ENCODE measurements at places on chromosomes 4 and X. TPM values are rescaled to one million over a fixed set of nuclear protein-coding genes. Genes with fewer than 3 reads are reported as not detected.

DNA sequence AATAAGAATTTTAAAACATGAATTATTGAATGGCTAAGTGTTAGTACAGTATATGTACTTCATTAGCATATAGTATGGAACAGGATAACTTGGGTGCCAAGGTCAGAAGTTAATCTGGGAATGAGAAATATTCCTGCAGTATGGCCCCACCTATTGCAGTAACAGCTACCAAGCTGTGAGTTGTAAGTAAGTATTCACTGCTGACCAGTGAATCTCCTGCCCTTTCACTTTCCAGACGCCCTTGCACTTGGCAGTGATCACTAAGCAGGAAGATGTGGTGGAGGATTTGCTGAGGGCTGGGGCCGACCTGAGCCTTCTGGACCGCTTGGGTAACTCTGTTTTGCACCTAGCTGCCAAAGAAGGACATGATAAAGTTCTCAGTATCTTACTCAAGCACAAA is 105.1 kb downstream of the NFKB1 start:
- peaks cover 32% of the 10 kb centered on the region for H3K36me3 ChIP-seq
- no peak overlapping the region for H3K4me3 ChIP-seq
- H3K27me3 ChIP-seq, result no peaks in the 10 kb centered on the region
- DNase-seq, result no peak

DNA sequence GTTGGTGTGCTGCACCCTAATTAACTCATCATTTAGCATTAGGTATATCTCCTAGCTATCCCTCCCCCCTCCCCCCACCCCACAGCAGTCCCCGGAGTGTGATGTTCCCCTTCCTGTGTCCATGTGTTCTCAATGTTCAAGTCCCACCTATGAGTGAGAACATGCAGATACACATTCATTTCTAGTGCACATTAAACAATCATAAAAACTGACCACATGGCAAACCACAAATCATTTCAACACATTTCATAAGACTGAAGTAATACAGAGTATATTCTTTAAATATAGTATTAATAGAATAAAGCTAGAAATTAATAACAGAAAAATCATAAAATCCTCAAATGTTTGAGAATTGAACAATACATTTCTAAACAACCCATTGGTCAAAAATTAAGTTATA is 34.1 kb downstream of the PRKG2 start:
- no peak for DNase-seq
- H3K27ac ChIP-seq, result no peak overlapping the region
- no peaks in the 10 kb centered on the region for H3K36me3 ChIP-seq
- H3K27me3 ChIP-seq, result no peaks in the 10 kb centered on the region
- H3K4me3 ChIP-seq, result no peak overlapping the region

DNA sequence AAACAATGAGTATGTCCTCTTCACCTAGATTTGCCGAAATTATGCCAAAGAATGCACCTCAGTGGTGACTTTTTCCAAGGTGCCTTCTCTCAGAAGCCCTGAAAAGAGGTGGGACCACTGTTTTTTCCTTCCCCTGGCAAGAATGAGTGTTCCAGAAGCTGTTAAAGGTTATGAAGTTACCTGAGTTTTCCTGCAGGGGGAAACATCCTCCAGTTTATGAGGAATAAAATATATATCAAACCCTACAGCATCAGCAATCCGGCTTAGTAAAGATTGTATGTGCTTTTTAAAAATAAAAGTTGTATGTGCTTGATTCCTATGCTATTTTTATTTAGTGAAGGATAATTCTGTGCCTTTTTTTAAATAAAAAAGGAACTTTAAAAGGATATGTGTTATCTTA is 73.3 kb downstream of the RBM46 start:
- H3K27me3 ChIP-seq, result no peaks in the 10 kb centered on the region
- H3K27ac ChIP-seq, result no peak overlapping the region
- no peaks in the 10 kb centered on the region for H3K4me1 ChIP-seq
- DNase-seq, result peak; percentile 15
- no peak overlapping the region for H3K4me3 ChIP-seq

- DNase-seq, result no peak
- H3K27ac ChIP-seq, result no peak overlapping the region
- H3K27me3 ChIP-seq, result no peaks in the 10 kb centered on the region
- H3K4me3 ChIP-seq, result no peak overlapping the region
- H3K4me1 ChIP-seq, result no peaks in the 10 kb centered on the region
- no peaks in the 10 kb centered on the region for H3K36me3 ChIP-seq
Measured at GRCh38 chr4:73308286-73308685, 49.7 kb upstream of the ANKRD17 start.

GRCh38 chrX:104189837-104190236 is 23.6 kb downstream of the FAM199X start:
- peaks cover 11% of the 10 kb centered on the region for H3K36me3 ChIP-seq
- no peaks in the 10 kb centered on the region for H3K4me1 ChIP-seq
- H3K27me3 ChIP-seq, result peaks cover 5% of the 10 kb centered on the region
- no peak overlapping the region for H3K4me3 ChIP-seq

- H3K36me3 ChIP-seq, result no peaks in the 10 kb centered on the region
- peaks cover 13% of the 10 kb centered on the region for H3K4me1 ChIP-seq
- peak overlapping the region; percentile 13 for H3K27ac ChIP-seq
Measured at GRCh38 chr4:76696109-76696508, 201.8 kb downstream of the SOWAHB start.

DNA sequence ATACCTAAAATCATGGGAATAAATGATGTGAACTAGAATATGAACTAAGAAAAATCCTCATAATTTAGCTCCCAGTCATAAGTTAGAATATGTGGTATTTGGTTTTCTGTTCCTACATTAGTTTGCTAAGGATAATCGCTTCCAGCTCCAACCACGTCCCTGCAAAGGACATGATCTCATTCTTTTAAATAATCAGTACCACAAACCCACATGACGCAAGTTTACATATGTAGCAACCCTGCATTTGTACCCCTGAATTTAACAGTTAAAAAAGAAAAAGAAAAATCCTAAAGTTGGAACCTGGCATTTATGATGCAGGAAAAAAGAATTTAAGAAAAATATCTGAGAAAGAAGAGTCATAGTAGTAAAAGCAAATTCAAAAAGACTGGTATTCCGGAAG is 13.3 kb downstream of the UBA6 start:
- H3K27ac ChIP-seq, result no peak overlapping the region
- H3K36me3 ChIP-seq, result no peaks in the 10 kb centered on the region
- no peak overlapping the region for H3K4me3 ChIP-seq
- no peaks in the 10 kb centered on the region for H3K4me1 ChIP-seq
- DNase-seq, result no peak
- no peaks in the 10 kb centered on the region for H3K27me3 ChIP-seq

GRCh38 chr4:16334601-16335000 is 108.3 kb upstream of the TAPT1 start:
- no peak overlapping the region for H3K27ac ChIP-seq
- H3K27me3 ChIP-seq, result no peaks in the 10 kb centered on the region
- H3K4me3 ChIP-seq, result no peak overlapping the region
- peak; percentile 42 for DNase-seq
- H3K36me3 ChIP-seq, result no peaks in the 10 kb centered on the region

- H3K27ac ChIP-seq, result no peak overlapping the region
- peaks cover 15% of the 10 kb centered on the region for H3K36me3 ChIP-seq
- no peak for DNase-seq
Measured at GRCh38 chrX:48533165-48533564, 6.3 kb upstream of the TBC1D25 start.

DNA sequence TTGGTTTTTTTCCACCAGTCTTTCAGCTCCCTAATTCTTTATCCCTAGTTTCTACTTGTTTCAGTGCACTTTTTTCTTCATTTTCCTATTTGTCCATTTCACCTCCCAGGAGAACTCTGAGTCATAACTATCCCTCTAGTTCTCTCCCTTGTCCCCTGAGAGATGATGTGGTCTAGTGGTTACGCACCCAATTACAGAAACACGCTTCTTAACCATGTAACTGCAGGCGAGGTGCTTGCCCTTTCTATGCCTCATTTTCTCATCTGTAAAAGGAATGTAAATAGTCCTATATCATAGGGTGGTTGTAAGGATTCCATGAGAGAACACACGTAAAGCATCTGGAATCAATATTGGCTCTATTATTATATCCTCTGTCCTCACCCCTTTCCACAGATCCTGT is 8.8 kb upstream of the GRPR start:
- H3K4me3 ChIP-seq, result no peak overlapping the region
- no peak overlapping the region for H3K27ac ChIP-seq
- no peaks in the 10 kb centered on the region for H3K36me3 ChIP-seq
- peaks cover 5% of the 10 kb centered on the region for H3K27me3 ChIP-seq
- H3K4me1 ChIP-seq, result no peaks in the 10 kb centered on the region

DNA sequence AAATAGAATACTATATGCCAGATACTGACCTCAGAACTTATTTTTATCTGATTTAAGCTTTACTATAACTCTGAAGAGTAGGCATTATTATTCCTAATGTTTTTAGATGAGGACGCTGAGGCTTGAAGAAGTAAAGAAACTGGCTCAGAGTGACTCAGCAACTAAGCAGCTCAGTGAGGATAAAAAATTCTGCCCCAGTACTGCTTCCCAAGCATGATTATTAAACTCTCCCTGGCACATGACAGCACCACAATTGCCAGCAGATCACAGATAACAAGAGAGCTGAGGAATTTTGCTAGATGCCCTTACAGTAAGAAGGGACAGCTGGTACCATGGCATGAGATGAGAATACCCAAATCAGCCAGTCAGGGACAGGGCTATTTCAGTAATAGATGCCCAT is 219.4 kb downstream of the NKX6-1 start:
- no peak overlapping the region for H3K27ac ChIP-seq
- no peaks in the 10 kb centered on the region for H3K27me3 ChIP-seq

DNA sequence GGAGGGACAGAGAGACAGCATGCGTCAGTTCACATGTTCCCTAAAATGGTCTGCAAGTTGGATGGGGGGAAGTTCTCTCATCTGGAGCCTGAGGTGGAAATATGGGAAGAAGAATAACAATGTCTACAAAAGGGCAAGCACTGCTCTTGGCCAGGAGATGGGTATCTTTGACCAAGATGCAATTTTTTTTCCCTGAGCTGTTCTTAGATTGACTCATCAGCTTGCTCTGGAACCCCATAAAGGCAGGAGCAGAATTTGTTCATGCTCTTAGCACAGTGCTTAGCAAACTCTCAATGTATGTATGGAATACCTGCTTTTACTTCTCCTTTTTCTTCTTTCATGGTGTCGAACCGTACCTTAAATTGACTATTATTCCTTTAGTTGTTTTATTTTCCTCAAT is 90.5 kb upstream of the ZNF827 start:
- DNase-seq, result no peak
- H3K36me3 ChIP-seq, result no peaks in the 10 kb centered on the region
- no peaks in the 10 kb centered on the region for H3K4me1 ChIP-seq

- peak; percentile 55 for DNase-seq
- no peak overlapping the region for H3K4me3 ChIP-seq
- peaks cover 37% of the 10 kb centered on the region for H3K4me1 ChIP-seq
- no peak overlapping the region for H3K27ac ChIP-seq
- H3K36me3 ChIP-seq, result no peaks in the 10 kb centered on the region
Measured at GRCh38 chr4:11424856-11425255, 3.8 kb downstream of the HS3ST1 start.

- H3K27ac ChIP-seq, result no peak overlapping the region
- peaks cover 4% of the 10 kb centered on the region for H3K4me1 ChIP-seq
- no peak for DNase-seq
- no peak overlapping the region for H3K4me3 ChIP-seq
Measured at GRCh38 chr4:183182873-183183725, 84.0 kb downstream of the WWC2 start.

DNA sequence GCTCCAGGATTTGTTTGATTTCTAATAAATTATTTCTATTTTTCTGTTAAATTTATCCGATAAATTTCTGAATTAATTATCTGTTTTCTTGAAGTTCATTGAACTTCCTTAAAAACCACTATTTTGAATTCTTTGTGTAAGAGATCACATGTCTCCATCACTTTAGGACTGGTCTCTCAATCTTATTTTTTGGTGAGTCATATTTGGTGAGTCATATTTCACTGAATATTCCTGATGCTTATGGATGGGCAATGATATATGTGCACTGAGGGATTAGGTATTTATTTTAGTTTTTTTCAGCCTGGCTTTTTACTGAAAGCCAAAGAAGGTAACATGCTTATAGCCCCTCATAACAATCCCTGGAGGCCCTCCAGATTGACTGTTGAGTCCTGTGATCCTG is 48.5 kb upstream of the IL15 start:
- H3K4me1 ChIP-seq, result no peaks in the 10 kb centered on the region
- no peak overlapping the region for H3K27ac ChIP-seq

The CXCL13 gene
- total RNA-seq, result 0.20 TPM

The ITGB1BP2 gene
- total RNA-seq, result 0.99 TPM

The ETDB gene
- not detected for total RNA-seq

The CRMP1 gene
- 99.1 TPM for total RNA-seq

The BTK gene
- total RNA-seq, result 4.1 TPM

The SYNPO2 gene
- total RNA-seq, result 11.7 TPM
